Stimulated activated CD8-positive, alpha-beta memory T cell treated with anti-CD3 and anti-CD28 coated beads, Interleukin-4, amount 100 ng/mL, for 1 hour (primary cell): ENCODE measurements at places on chromosomes 12 and 14.
A peak's percentile ranks its signal among the peaks of the same experiment; 100 is the strongest.

DNA sequence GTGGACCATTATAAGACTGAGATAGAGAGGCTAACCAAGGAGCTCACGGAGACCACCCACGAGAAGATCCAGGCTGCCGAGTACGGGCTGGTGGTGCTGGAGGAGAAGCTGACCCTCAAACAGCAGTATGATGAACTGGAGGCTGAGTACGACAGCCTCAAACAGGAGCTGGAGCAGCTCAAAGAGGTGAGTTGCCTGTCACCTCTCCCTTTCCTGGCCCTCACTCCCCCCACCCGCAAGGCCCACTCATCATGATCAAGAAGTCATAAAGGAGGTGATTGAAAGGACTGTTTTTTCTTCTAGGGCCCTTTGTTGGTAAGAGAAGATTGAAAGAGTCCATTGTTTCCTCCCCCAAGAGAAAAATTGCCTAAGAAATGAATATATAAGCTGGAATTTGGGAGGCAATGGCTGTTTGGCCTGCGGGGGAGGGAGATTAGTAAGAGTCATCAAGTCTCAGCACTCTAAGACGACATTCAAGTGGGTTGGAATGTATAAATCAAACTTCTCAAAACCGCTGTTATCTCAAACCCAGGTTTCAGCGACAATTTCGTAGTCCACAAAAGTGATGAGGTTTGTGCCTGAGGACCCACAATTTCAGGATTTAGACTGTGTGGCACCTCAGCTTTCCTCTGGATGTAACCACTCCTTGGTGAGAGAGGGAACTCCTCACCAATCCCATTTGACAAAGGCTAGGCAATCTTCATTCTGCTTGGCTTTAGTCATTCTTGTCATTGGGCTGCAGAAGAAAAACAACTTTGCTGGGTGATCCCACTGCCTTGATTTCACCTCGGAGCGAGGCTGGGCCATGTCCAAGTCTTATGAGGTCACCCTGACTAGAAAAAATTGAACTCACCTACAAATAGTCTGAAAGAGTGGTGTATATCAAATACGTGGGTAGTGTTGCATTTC is 966 bp downstream of the BICD1 start:
- DNase-seq = no peak

GRCh38 chr12:14656846-14657245 is 39.6 kb downstream of the GUCY2C start:
- DNase-seq = no peak

DNA sequence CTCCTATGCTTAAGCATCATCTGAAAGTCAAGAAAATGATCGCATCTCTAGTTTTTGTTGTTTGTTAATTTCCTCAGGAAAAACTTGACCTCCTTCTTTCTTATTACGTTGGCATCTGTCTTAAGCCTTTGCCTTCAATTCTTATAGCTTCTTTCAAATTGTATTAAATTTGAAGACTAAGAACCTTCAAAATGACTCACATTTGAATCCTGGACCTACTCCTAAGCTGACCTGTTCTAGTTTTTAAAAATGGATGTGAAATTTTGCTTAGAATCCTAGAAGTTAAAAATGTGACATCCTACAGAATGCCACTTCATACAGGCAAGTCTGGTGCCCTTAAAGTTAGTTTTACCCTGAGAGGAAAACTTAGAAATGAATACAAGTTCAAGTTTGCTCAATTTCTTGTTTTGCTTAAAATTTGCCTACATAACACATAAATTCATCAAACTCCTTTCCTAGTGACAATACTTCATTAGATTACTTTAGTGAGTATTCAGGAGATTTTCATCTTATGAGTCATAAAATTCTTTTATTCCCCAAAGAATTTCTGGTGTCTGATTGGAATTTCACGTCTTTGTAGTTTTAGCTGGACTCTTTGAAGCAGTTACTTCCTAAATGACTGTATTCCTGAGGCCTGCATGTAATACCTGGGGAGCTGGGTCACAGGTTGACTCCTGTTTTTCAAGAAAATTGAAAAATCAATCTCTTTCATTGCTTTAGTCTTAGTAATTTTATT is 152.3 kb downstream of the MSRB3 start:
- DNase-seq = no peak

DNA sequence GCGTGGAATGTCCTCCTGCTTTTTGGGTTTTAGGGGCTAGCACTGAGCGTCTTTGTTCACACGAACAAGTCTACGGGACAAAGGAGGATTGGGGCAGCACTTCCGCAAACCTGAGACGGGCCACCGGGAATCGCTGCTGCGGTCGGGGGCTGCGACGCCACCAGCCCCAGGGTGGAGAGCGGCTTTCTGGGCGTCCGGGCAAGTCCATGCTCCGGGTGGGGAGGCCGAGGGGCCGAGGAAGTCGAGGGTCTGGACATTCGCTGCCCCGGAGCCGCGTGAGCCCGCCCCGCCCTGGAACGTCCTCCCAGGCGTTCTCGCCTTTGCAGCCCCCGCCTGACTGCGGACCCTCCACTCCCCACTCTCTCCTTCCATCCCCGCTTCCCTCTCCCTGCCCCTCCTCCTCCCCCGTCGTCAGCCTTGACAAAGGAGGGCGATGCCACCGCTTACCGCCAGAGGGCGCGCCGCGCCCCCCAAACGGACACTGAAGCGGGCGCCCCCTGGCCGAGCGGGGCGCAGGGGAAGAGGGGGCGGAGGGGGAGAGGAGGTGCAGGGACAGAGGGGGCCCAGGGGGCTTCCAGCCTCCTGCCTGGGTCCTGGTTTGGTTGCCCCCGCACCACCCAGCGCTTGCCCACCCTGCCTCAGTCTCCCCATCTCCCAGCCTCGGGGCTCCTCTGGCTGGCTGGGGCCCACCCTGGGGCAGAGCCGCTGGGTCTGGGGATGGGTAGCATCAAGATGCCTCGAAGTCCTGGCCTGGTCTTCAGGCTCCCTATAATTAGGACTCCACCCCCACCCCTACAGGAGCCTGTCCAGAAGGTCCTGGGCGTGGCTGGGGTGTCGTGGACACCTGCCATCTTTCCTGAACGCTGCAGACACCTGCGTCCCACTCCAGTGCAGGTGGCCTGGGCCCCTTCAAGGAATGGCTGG is 39.1 kb upstream of the INF2 start:
- DNase-seq = peak; percentile 48

DNA sequence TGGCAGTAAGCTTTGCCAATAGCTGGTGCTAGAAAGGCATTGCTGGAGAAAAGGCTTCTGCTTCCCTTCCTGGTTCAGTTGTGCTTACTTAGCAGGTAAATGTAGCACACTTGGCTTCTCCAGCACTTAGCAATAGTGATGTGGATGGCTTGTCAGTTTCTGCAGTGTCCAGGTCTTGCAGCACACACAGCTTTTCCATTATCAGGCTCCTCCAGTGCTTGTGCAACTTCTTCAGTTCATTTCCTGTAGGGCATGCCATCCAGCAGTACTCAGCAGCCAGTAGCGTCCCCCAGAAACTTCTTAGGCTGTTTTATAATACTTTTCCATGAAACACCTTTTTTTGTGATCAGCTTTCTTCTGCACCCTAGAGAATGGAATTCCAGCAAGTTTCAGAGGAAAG is 154.6 kb downstream of the SLC6A15 start:
- no peak for DNase-seq

DNA sequence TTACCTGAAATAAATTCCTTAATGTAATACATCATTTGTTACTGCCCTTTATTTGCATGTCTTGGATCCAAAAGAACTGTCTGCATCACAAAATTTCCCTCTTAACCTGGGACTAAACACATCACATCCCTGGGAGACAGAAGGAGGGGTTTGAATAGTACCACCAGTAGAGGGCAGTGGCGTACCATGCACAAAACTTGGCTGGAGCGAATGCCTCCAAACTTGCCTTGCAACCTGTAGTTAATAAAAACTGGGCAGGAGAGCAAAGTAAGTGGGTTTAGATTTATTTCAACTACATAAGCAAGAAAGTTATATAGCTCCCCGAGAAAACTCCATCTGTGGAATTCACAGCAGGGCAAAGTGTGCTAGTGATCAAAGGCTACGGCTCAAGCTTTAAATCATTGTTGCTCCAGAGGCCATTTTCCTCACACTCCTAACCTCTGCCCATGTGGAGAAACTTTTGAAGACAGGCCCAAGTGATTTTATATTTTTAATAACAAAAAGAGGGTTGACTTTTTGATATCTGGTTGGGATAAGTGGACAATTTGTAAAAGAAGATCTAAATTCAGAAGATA is 1176.7 kb upstream of the SEL1L start:
- no peak for DNase-seq

DNA sequence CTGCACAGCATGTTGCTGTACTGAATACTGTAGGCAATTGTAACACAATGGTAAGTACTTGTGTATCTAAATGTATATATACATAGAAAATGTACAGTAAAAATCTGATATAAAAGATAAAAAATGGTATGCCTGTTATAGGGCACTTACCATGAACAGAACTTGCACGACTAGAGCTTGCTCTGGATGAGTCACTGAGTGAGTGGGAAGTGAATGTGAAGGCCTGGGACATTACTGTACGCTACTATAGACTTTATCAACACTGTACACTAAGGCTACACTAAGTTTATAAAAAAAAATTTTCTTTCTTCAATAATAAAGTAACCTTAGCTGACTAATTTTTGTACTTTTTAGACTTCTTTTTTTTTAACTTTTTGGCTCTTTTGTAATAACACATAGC is 24.2 kb upstream of the NEDD1 start:
- no peak for DNase-seq

- DNase-seq = no peak
Observed at GRCh38 chr12:16349131-16349460, 1.7 kb downstream of the MGST1 start.

DNA sequence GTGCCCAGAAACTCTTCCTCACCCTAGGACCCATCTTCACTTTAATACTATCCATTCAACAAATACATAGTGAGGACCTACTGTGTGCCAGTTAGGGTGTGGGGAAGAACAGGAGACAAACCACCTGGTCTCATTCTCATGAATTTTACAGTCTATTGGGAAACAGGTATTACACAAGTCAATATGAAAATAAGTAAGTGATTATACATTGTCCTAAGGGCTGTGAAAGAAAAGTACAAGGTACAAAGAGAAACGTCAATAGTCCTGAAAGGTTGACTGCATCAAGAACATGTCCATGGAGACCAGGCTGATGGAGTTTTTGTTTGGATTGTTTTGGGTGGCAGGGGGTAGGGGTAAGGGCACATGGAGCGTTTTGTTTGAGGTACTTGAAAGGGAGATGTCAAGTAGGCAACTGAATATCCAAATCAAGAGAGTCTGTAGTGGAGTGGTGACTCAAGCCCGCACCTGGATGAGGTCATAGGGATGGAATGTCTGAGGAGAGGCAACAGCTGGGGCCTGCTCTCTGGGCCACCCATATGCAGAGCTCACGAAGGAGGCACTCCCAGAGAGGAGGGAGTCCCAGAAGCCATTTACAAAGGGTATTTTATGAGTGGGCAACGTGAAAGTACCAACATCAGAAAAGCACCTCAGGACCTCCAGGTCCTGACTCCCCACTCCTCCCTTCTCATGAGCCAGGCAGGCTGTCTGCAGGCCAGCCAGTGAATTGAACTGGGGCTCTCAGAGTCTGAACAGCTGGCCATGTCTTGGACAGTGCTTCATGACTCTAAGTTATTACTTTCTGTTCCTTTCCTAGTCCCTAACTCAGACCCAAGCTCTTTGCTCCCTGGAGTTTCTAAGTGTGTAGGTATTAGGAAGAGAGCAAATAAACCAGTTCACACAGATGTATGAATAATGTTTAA is 272.0 kb downstream of the ZFP36L1 start:
- DNase-seq = no peak

DNA sequence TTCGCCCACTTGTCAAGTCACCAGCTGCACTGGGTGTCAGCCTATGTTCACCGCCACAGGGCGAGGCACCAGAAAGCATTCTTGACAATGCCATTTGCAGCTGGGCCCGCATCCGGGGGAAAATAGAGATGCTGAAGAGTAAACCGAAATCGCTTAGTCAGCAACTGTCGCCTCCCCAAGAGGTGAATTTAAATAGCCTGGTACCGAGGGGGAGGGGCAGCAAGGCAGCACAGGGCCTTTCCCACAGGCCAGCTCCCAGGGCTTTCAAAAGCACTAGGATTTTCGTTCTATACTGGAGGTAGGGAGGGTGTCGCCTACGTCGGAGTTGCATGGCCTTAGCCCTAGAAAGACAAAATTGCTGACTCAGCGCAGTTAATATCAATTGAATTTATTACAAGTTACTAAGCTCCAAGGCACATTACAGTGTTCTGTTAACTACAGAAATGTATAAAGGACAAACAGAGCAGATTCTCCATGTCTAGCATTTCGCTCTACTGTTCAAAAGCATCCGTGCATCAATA is 4.3 kb downstream of the IRF2BPL start:
- peak; percentile 32 for DNase-seq

GRCh38 chr12:94973221-94973620 is 30.3 kb downstream of the NDUFA12 start:
- no peak for DNase-seq

DNA sequence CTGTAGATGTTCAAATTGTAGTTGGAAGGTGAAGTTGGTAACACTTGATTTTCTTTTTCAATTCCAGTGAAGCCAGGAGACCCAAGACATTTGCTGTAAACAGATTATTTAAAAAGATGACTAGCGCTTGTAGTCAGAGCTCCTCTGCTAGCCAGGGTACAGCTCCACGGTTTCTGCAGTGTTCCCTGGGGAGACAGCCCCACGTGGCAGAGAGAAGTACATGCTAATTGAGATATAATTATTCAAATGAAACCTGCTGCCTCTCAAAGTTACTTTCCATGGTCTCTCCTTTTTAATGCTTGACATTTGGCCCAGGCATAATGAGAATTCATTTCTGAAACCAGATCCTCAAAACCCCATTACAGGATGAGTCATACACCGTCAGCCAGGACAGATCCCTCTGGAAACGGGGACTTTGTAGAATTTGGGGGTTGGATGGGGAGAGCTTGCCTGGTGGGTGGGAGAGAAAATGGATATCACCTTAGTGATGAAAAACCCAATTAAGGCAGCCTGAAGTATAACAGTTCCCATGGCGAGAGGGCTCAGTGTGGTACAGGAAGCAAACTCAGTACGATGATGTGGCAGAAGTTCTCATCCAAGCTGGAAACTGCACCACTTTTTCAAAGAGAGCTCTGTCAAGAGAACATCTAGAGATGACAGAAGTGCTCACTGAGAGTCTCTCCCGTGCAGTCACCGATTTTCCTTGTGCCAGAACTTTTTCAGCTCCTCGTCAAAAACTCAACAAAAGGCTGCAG is 637.7 kb upstream of the TMEM132C start:
- no peak for DNase-seq

DNA sequence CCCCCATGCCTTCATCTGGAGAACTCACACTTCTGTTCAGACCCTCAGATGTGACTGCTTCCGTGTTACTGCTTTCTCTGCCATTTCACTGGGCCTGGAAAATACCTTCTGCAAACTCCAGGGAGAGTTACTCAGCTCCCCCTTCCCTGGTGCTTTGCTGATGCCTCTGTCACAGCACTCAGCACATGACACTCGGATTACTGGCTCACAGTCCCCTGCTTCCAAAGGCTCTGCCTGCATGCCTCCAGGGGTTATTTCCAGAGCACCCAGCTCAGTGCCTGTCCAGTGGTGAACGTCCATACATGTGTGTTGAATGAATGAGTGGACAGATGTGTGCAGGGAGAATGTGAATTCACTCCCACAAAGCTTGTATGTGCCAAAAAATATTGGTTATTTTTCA is 237.2 kb upstream of the FKBP4 start:
- no peak for DNase-seq

- DNase-seq = no peak
Observed at GRCh38 chr12:5582541-5582940, 150.6 kb downstream of the NTF3 start.
